Hematopoietic multipotent progenitor cell treated with erythropoietin and hydrocortisone succinate and interleukin-3 and kit ligand, for 15 days (in vitro differentiated cells): ENCODE measurements at places on chromosomes 1 and 21.
A peak's percentile ranks its signal among the peaks of the same experiment; 100 is the strongest.

DNA sequence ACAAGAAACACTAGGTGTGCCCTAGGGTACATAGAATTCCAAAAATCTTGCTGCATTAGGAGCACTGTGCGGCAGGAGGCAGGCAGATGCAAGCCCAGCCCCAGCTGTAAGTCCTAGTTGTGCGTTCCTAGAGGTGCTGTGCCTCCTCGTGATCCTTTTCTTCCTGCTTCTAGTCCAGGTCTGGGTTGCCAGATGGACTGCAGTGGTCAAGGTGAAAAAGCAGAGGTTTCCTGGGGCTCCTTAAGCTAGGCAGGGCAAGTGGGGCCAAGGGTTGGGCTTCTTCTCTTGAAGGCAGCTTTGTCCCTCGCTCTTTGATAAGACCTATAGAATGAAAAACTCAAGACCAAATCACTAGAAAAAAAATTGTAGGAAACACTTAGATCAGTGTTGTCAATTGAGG, 21.6 kb upstream of the SLC45A3 start:
- no peak for DNase-seq

DNA sequence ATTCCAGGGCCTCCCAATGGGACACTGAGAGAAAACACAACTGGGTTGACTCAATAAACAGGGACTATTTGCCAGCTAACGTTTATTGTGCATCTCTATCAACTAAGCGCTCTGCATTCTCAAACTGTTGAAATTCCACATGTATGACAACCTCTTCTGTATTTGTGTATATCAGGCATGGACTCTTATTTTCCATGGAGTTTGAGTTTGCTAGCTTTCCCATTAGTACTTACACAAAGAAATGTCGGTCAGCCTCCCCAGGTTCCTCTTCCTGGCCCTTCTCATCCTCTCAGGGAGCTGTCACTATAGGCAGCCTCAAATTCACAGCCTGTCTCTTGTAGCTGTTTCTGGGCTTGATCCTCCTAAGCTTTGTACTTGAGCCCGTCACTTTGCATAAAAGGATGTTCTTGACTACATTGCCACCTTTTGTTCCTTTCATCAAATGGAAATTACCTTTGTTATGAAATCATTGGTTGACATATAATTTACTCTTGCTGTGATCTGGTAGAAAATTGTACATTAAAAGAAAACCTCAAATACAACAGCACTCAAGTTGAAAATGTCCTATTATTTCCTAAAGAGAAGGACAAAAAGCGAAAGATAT, 60.0 kb upstream of the NTPCR start:
- no peak for DNase-seq

DNA sequence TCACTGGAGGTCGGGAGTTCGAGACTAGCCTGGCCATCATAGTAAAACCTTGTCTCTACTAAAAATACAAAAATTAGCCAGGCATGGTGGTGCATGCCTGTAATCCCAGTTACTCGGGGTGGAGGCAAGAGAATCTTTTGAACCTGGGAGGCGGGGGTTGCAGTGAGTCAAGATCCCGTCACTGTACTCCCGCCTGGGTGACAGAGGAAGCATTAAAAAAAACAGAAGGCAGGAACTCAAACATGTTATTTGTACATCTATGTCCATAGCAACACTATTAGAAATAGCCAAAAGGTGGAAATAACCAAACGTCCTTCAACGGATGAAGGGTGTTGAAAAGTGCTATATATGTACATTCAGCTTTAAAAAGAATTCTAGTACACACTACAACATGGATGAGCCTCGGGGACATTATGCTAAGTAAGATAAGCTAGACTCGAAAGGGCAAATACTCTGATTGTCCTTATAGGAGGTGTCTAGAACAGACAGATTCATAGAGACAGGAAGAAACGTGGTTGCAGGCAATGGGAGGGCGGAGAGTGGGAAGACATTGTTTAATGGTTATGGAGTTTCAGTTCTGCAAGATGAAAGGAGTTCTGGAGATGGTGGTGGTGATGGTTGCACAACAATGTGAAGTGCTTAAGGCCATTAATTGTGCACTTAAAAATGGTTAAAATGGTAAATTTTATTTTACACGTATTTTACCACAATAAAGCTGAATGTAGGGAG, 19.2 kb downstream of the NLRP3 start:
- no peak for DNase-seq

- no peak for DNase-seq
These were observed 23.8 kb downstream of the PRDM2 start for GRCh38 chr1:13723810-13724209.

DNA sequence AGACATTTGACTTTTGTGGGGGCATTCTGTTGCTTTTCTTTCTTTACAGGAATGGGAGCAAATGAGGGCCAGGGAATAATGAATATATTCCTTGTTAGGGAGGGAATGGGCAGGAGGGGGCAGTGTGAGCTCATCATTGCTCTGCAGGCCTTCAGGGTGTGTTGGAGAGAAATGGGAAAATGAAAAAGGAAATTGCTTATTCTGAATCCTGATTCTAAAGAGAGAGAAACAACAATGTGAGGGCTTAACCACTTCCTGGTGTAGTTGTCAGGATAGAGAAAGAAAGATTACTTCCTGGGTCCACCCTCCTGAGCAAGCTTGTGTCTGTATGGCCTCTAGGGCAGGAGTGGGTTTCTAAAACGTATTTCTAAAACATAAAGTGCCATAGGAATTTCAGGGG, 28.3 kb downstream of the VANGL2 start:
- DNase-seq, result peak; percentile 60

DNA sequence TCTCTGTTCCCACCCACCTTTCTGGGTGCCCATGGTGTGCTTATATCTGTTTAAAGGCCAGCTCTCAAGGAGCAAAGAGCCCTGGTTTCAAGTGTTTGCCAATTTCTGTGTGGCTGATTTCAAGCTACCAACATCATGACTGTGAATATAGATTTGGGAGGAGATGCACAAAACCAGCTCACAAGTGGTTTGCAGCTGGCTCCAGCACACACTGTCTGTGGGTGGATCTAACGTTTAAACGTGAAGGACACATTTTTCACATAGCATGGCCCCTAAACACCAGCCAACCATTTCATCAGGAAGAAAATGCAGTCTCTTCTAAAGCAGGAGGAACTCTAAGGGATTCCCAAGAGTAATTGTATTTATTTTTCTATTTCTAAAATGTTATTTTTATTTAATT, 65.2 kb downstream of the FCRL5 start:
- peak; percentile 71 for DNase-seq

DNA sequence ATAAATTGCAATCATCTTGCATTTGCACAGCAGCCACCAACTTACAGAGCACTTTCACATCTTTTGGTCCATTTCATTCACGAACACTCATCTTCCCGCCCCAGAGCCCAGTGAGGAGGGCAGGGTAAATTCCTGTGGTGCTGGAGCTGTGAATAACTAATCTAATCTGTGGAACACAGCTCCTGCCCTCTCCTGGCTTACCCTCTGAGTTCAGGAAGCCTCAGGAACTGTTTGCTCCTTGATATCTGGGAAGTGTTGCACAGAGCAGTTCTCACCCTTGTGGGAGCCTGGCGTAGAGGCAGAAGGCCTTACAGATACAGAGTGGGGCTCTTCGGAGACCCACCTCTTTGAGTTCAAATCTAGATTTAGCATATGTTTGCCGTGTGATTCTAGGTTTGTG, 11.6 kb upstream of the RD3 start:
- DNase-seq, result no peak

- no peak for DNase-seq
These were observed 176.2 kb upstream of the PRMT6 start for GRCh38 chr1:106880226-106880625.

- no peak for DNase-seq
These were observed 30.6 kb downstream of the HFM1 start for GRCh38 chr1:91374086-91374485.

GRCh38 chr1:151009674-151010345, 1.6 kb downstream of the PRUNE1 start:
- DNase-seq, result no peak

GRCh38 chr1:197850042-197850441, 52.4 kb upstream of the C1orf53 start:
- no peak for DNase-seq

- DNase-seq, result no peak
These were observed 41.7 kb upstream of the SOX13 start for GRCh38 chr1:204031098-204031710.

- DNase-seq, result peak; percentile 77
These were observed 274.6 kb downstream of the NFIA start for GRCh38 chr1:61356995-61357394.

- no peak for DNase-seq
These were observed 94.0 kb downstream of the HMGB4 start for GRCh38 chr1:33957854-33958253.

GRCh38 chr21:32412162-32413014, at the start of gene EVA1C:
Gene EVA1C (plus strand): TSS chr21:32412706. CDS start chr21:32412854, 148 bp downstream.
- peak; percentile 76 for DNase-seq
